Naive thymus-derived CD8-positive, alpha-beta T cell (primary cell): ENCODE measurements at places on chromosomes 1 and 21. TPM values are rescaled to one million over a fixed set of nuclear protein-coding genes. Genes with fewer than 3 reads are reported as not detected.

The GJC2 gene
- polyA plus RNA-seq, result 0.22 TPM

The CELA3B gene
- polyA plus RNA-seq, result not detected

The MTARC1 gene
- not detected for polyA plus RNA-seq

The S100A5 gene
- 0.63 TPM for polyA plus RNA-seq

The TNFAIP8L2 gene
- 9.9 TPM for polyA plus RNA-seq

The S100A9 gene
- polyA plus RNA-seq, result 18.7 TPM

The PRR9 gene
- not detected for polyA plus RNA-seq

The RGSL1 gene
- polyA plus RNA-seq, result not detected

The RNF223 gene
- polyA plus RNA-seq, result not detected

The NTNG1 gene
- polyA plus RNA-seq, result not detected

The VANGL2 gene
- polyA plus RNA-seq, result not detected

The TPTE gene
- not detected for polyA plus RNA-seq
